ENCODE measurements at places on chromosomes 7 and 10.

GRCh38 chr7:17086403-17086802, 204.6 kb upstream of the AGR3 start:
- DNase-seq: no peak

DNA sequence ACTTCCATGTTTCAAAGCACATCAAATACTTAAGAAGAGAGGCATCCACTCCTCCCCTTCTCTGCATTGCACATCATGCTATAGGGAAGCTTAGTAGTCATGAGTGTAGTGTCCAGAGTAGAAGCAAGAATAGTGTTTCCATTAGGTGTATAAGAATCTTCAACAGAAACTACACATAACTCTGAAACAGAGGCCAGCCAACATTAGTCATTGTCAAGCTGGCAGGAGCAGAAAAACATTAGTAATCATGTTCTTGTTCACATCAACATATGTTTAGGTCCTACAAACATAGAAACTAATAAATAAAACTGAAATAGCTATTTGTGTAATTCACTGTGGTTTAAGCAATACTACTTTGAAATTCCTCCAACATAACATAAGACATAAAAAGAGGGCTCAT, 370.2 kb downstream of the PPP1R3A start:
- peak; percentile 40 for DNase-seq

DNA sequence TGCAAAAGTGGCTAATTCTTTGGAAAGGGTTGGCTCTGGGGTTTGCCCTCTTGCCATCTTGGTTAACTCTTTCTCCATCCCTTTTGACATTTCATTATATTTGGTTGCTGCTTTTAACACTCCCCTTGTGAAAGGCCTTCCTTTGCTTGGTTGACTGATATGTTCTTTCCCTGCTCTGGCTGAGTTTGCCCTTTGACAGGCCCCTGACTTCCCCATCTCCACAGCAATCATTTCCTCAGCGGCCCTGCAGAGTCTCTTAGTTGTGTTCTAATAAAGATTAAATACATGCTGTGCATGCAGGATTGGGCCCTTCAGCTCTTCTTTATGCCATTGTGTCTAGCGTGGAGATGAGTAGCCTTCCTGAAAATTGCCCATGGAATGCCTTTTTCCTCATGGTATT, 84.5 kb upstream of the CSTF2T start:
- DNase-seq: no peak

DNA sequence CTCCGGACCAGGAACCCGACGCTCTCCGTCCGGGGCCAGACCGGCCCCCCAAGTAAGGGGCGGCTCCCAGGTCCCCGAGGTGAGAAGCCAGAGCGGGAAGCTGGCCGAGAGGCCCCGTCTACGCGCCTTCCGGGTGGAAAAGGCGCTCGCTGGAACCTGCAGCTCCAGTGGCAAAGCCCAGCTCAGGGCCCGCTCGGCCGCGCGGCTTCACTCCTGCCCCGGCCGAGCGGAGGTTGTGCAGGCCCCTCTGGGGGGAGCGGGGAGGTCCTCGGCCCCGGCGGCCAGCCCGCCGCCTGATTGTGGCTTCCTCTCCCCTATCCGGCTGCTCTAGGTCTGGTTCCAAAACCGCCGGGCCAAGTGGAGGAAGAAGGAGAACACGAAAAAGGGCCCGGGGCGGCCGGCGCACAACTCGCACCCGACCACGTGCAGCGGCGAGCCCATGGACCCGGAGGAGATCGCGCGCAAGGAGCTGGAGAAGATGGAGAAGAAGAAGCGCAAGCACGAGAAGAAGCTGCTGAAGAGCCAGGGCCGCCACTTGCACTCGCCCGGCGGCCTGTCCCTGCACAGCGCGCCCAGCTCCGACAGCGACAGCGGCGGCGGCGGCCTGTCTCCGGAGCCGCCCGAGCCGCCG, 2.9 kb downstream of the UNCX start:
- DNase-seq: no peak

GRCh38 chr10:123885406-123886170, 6.0 kb downstream of the CPXM2 start:
- no peak for DNase-seq

- no peak for DNase-seq
Measured at GRCh38 chr10:129659508-129660268, 192.6 kb downstream of the MGMT start.

DNA sequence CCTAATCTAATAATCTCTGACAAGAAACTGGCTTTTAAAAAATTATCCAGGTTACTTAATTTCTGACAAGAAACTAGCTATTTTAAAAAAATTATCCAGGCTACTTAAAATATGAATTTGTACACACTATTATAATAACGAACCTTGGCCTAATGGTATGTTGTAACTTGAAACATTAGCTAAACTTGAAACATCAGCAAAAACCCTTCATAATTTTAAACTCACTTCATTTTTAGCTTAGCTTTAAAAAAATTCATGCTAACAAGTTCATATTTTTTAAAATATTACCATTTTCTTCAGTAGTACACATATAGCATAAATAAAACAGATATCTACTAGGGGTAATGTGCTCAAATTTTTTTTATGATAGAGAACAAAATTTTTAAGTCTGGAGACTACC, 35.6 kb downstream of the BRAF start:
- no peak for DNase-seq

GRCh38 chr10:75137533-75138438, 26.3 kb downstream of the SAMD8 start:
- DNase-seq: peak; percentile 44

DNA sequence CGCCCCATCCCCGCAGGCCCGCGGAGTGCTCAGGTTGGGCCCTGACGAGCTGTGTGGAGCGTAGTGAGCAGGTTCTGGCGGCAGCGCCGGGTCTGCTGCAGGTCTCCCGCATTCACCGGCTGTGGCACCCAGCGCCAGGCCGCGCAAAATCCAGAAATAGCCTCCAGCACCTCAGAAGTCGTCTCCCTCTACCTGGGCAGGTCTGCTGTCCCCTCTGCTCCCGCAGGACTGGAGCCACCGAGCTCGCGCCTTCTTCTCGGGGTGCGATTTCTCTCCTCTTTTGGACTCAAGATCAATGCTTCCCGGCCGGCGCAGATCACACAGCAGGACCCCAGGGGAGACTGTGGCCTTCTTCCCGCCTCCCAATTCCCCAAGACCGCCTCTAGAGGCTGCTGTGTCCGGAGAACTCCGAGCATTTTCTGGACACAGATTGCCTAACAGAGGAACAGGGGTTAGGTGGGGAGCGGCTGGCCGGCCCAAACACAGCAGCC, 8.4 kb downstream of the TLX1 start:
- DNase-seq: no peak

DNA sequence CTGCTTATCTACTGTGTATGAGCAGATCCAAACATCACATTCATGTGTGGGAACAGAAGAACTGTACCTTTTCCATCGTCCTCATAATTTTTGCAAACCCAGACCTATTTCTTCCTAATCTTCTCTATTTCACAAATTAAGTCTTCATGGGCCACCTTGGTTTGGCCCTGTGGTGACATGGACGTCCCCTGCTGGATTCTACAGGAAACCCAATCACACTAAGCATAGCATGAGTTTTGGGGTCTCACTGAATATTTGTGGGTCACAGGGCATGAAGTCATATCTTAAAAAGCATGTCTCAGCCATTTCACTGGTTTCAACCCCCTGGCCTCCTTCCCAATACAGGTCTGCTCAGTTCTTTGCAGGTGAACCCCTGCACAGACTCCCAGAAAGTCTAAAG, 35.8 kb upstream of the CDCA7L start:
- DNase-seq: no peak

DNA sequence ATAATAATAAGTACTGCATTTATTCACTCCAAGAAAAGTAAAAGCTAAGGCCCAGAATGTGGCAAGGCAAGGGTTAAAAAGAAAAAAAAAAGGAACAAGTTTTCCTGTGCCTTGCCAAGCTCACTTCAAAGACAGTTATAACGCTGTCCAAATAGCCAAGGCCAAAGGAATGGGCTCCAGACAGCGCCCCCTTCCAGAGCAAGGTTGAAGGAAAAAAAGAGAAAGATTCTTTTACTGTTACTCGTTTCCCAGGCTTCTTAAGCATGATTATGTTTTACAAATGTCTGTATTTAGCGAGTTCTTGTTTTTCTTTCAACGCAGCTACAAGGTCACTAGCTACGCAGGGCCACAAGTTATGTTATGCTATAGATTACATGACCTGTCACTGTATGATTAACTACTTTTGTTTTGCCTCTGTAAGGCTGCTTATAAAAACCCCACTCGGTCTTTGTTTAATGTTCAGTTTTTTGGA, 9.1 kb upstream of the EIF4H start:
- no peak for DNase-seq

All from NCI-H226 (cell line).